ENCODE measurements at places on chromosomes 12 and 14.

- DNase-seq: no peak
Measured at GRCh38 chr12:48110691-48111311, 4.9 kb upstream of the SENP1 start.

DNA sequence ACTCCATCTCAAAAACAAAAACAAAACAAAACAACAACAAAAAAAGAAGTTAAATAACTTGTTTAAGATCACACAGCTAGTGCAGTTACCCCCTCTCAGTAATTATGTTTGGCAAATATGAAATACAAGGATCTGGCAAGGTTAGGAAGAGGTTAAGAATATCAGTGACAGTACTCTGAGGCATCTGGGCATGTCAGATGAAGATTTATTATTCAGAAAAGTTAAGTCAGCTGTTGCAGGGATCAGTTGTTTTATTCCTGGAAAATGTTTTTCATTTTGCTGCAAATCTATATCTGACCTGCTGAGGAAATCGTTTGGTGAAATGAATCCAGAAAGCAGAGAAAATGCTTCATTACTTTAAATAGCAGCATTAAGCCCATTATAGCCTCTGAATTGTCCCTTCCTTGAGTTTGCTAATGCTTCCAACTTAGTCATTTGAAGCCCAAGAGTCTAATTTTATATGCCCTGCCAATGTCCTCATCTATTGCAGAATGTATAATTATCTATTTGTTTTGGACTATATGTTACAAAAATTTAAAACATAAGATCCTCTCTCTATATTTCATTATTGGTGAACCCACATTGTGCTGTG lies 8.1 kb downstream of the GPX2 start:
- DNase-seq: no peak

DNA sequence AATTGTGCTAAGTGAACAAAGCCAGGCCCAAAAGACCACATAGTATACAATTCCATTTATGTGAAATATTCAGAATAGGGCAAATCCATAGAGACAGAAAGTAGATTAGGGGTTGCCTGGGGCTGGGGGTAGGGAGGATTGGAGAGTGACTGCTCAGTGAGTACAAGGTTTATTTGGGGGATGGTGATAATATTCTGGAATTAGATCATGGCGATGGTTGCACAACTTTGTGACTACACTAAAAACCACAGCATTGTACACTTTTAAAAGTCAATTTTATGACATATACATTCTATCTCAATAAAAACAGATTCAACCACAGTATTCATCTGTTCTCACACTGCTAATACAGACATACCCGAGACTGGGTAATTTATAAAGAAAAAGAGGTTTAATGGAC lies 68.7 kb upstream of the MAP1LC3B2 start:
- DNase-seq: no peak

DNA sequence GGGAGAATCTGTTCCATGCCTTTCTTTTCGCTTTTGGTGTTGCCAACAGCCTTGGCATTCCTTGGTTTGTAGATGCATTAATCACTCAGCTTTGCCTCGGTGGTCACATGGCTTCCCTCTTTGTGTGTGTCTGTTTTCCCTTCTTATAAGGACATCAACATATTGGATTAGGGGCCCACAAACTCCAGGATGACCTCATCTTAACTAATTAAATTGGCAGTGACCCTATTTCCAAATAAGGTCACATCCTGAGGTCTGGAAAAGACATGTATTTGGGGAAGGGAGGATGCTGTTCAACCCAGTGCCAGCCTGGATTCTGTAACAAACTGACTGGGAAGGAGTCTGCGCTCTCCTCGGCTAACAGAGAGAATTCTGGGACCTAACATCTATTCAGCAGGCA lies 365.7 kb upstream of the FKBP4 start:
- no peak for DNase-seq

DNA sequence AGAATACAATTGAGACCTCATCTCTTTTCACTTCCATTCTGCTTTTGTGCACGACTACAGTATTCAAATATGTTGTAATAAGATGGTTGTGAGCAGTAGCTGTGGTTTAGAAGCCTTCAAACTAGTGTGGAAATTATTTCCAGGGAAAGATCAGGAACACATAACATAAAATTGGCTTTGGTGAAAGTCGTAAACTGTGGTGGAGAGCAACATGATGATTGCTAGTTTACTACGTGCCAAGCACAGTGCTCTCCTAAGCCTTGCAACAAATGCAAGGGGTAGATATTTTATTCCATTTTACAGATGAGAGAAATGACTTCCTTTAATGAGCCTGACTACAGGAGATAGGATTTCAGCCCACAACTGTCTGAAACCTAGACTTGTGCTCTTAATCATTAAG lies 172.4 kb upstream of the LMNTD1 start:
- no peak for DNase-seq

DNA sequence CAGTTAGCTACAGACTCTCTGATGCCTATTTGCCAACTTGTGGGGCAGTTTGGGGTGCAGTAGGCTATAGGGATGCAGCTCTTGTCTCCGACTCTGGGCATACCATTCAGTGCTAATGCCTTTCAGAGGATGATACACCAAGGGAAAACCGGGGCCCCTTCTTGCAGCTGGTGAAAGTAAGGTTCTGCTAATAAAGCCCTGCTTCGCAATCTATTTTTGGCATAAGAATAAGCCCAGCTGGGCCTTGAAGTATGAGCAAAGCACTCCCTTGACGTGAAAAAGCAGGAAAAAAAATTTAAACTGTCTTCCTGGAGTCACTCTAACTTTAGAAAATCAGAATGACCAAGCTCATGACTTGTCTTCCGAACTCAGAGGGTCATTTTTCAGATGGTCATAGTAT lies 124.1 kb upstream of the RBM19 start:
- DNase-seq: no peak

- no peak for DNase-seq
Measured at GRCh38 chr14:65772921-65773574, 360.5 kb downstream of the FUT8 start.

DNA sequence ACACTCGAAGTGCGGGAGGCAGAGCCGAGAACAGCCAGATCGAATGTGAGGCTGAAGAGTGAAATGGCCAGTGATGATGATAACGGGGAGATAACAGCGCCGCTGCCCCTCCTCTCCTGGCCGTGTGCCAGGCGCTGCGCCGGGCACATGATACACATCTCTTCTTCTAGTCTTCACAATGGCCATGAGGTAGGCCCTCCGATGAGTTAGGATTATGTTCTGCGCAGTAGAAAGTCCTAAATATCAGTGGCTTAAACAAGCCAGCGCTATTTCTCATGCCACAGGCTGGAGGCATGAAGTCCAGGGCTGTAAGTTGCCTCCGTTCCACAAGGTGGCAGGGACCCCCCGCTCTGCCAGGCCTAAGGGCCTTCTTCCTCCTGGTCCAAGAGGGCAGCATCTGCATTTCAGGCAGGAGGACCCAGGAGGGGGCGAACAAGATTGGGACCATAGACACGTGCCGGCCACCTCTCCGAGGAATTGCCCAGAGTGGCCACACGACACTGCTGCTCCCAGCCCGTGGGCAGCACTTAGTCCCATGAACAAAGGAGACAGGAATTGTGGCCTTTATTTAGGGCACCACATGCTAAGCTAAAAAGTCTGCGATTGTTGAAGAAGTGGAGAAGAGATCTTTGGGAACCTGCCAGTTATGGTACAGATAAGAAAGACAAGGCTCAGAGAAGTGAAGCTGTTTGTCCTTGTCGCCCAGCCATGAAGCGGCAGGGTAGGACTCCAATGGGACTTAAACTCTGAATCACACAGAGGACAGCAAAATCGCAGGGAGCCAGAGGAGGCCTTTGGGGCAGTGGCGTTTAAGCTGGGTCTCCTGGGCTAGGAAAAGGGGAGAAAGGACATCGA lies 10.9 kb upstream of the HVCN1 start:
- DNase-seq: no peak

DNA sequence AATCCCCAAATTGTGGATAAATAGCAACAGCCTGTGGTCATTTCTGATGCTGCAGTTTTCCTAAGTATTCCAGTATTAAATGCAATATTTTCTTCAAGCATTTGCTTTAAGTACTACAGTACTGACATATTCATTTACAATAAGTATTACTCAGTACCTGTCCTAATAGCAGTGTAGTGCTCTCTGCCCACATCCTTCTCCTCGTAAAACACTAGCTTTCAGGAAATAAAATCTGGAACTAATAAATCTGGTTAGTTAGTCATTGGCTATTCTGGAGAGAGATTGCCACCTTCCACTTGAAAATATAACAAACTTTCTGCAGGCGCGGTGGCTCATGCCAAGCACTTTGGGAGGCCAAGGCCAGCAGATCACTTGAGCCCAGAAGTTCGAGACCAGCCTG lies 441.5 kb downstream of the PRKD1 start:
- no peak for DNase-seq

GRCh38 chr12:66236969-66237368 lies 48.0 kb downstream of the IRAK3 start:
- DNase-seq: no peak

DNA sequence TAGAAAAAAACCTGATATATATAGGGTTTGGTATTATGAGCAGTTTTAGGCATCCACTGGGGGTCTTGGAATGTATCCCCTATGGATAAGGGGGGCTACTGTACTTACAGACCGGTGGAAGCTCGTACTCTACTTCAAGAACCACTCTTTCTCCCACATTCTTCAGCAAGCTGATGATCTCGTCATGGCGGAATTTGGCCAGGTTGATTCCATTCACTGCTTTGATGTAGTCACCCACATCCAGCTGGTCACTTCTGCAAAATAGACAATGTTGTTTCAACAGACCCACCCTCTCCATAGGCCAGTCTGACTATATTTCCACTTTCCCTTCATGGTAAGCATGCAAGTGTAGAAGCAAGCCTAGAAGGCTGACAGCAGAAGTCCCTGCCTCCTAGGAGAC lies 139.9 kb downstream of the GRIP1 start:
- DNase-seq: no peak

DNA sequence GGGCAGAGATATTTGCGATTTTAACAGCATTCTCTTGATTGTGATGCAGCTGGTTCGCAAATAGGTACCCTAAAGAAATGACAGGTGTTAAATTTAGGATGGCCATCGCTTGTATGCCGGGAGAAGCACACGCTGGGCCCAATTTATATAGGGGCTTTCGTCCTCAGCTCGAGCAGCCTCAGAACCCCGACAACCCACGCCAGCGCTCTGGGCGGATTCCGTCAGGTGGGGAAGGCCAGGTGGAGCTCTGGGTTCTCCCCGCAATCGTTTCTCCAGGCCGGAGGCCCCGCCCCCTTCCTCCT lies 271 bp upstream of the PSEN1 start:
- DNase-seq: no peak

DNA sequence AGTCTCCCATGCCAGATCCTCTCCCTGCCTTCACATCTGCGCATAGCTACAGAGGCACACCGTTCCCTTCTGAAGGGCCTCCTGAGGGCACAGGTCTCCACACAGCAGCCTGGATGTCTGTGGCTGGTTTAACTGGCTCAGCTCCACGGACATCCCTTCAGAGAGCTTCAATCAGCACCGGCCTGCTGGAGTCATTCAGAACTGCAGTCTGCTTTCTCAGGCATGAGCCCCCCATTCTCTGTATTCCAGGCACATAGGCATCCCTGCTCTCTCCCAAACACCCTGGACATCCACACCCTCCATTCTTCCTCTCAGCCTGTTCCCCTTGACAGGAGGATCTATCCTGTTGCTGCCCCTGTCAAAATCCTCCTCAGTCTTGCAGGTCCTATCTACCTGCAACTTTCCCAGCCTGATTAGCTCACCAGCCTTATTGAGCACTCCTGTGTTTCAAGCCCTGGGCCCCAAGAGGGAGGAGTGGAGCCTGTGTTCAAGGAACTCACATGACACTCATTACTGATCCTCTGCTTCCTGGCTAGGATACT lies 2.9 kb upstream of the DHRS2 start:
- no peak for DNase-seq

DNA sequence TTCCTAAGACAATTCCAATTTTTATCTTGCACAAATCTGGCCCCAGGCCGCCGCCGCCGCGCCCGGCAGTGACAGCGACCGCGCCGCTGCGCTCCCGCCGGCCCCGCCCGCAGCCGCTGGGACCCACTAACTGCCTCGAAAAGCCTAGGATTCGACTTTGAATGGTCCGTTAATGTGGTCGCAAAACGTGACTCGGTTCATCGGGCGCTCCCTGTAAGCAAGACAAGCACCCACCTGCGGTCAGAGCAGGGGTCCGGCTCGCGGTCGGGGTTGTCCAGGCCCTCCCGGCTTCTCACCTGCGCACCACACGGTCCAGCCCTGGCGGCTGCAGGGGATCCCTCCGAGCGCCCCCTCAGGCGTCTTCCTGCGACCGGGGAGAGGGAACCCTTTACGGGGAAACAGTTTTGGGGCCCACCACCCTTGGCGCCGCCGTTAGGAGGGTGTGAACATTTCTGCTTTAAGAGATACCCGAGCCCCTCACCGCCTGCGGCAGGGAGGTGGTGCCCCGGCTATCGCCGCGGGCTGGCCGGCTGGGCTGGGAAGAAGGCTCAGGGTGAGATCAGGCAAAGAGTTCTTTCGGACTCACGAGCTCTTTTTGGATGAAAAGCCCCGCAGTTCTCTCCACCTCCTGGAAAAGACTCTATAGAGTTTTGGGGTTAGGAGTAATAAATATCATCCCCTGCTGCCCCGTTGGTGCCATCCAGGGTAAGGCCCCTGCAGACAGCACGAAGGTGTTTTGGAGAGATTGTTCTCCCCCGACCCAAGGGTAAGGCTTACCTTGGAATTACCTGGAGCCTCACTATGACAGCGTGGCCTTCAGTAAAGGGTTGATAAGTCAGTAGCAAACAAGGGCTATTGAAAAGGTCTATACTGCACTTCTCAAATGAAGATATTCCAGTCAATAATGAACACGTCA lies 13.6 kb upstream of the FOXJ2 start:
- no peak for DNase-seq

DNA sequence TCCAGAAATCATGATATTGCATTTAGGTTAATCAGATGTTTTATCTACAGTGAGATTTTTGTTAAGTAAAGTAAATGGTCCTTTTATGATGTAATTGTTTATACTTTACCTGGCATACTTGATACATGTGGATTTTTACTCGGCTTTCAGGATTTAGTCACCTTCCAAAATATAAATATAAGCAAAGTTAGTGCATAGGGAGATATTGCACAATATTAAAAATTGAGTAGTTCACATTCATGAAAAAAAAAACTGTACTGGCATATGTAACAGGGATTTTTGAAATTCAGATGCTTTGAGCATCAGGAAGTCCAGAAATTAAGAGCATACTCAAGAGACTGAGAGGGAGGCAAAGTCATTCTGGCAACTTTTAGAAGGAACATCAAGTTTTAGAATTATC lies 173.5 kb downstream of the PLCZ1 start:
- DNase-seq: no peak

- no peak for DNase-seq
Measured at GRCh38 chr12:30877105-30877875, 49.3 kb upstream of the TSPAN11 start.
